ENCODE measurements at places on chromosomes 12 and 14.

GRCh38 chr12:5395443-5396271 is 36.3 kb upstream of the NTF3 start:
- no peak for DNase-seq

DNA sequence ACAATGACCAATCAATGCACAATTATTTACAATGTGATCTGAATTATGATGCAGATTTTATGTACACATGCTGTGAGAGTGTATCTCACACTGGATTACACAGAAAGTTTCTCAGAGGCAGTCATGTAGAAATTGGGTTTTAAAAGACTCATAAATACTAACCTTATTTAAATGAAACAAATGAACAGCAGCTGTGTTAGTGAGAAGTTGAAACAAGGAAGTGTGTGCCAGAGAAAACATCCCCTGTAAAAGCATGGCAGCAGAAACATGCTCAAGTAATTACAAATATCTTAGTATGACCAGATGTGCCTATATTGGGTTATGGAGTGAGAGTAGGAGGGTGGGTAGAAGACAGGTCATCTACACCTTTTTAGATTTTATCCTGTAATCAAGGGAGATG is 723.7 kb downstream of the C12orf50 start:
- DNase-seq = no peak

DNA sequence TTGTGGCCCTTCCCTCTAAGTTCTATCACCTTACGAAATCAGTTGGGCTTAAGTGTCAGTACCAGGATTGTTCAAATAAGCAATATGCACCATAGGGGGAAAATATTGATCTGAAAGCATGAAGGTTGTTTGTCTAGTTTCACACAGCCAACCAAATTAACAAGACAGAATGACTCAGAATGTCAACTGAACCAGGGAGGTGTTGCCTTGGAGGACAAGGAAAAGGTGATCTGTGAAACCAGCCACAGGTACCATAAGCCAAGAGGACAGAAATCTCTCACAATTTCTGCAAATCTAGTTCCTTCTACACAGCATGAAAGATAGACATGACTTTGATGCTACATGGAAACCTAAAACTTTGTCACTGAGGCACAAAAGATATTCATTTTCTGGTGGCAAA is 297.9 kb downstream of the BCL11B start:
- DNase-seq = no peak

- DNase-seq = no peak
Measured at GRCh38 chr14:63371033-63371432, 52.3 kb upstream of the GPHB5 start.

DNA sequence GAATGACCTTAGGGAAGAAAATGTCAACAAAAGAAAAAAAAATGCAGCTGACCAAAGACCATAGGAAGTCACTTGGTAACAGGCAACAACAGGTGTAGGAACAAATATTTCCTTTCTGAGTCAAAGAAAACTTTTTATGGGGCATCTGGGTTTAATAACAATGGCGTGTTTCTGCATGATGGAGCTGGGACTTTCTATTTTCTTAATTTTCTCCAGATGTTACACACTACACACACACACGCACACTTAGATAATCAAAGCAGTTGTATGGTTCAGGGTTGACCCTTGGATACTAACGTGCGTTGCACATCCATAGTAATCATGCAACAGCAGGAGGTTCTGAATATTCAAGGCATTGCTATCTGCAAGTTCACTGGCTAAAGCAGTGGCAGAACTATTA is 47.9 kb upstream of the NTF3 start:
- no peak for DNase-seq

DNA sequence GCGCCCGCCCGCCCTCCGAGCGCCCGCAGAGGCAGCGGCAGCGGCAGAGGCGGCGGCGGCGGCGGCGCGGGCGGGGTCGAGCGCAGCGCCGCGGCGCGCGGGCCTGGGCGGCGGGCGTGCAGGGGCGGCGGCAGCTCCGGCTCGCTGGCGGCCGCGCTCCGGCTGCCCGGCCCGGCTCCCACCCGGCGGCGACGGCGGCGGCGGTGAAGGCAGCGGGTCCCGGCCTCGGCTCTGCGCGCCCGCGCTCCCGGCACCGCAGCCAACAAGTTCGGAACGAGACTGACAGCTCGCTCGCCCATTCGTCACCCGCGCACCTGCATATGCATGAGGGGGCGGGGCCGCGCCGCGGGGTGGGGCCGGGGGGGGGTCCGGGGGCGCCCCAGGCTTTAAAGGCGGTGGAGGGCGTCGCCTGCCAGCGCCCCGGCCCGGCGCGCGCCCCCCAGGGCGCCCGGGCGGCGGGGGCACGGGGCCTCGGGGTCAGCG is at the start of gene JAG2:
TSS of gene JAG2 (minus strand) at position 281 of the 483 bp plus-strand sequence. CDS start 356 bp downstream, outside the sequence.
- no peak for DNase-seq

DNA sequence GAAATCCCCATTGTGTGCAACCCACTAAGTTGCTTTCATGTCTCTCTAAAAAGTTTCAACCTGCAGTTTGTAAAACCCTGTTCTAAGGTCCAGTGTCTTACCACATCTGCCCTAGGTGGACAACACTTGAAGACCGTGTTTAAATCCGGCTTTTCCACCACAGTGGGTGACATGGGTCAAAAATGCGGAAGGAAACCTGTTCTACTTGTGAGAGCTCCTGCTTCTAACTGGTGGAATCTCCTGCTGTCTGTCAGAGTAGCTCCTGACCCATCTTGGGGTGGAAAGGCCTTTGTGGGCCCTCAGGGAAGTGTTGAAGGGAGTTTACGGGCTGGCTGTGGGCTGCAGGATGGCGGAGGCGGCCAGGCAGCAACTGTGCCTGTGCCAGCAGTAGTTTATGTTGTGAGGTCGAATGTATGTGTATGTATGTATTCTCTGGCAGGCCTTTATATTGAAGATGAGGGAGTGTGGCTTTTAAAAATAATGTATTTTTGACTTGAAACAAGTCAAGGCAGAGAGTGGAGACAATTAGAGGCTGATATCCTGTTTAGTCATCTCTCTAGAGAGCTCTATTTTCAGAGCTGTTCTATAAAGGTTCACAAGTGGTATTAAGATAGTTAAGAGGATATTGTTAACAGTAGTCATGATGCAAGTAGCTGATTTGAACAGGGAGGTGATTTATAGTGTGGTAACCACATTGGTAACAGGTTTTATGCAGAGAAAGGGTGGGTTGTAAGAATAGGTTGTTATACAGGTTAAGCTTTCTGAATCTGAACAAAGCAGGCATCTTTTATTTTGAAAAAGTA is 67.0 kb downstream of the PRKCH start:
- DNase-seq = no peak

DNA sequence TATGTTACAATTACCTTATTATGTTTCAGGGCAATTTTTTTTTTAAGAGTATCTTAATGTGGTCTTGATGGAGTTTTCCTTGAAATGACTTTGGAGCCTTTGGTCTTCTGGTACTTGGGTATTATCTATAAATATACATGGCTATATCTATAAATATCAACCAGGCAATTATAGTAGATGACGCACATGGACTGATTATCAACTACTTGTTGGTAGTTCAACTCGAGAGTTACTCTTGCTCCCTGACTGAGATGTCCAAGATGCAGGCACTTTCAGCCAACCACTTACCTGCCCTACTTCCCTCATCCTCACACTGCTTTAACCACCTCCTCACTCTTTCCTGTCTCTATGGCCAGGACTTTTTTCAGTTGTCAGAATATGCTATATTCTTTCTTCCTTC is 85.4 kb downstream of the NTN4 start:
- no peak for DNase-seq

- DNase-seq = no peak
Measured at GRCh38 chr14:50559990-50560930, at the start of gene ATL1. TSS of gene ATL1 (plus strand) at chr14:50560145. CDS start at chr14:50560266, 121 bp downstream.

GRCh38 chr12:30308010-30308717 is 387.5 kb downstream of the IPO8 start:
- DNase-seq = no peak

DNA sequence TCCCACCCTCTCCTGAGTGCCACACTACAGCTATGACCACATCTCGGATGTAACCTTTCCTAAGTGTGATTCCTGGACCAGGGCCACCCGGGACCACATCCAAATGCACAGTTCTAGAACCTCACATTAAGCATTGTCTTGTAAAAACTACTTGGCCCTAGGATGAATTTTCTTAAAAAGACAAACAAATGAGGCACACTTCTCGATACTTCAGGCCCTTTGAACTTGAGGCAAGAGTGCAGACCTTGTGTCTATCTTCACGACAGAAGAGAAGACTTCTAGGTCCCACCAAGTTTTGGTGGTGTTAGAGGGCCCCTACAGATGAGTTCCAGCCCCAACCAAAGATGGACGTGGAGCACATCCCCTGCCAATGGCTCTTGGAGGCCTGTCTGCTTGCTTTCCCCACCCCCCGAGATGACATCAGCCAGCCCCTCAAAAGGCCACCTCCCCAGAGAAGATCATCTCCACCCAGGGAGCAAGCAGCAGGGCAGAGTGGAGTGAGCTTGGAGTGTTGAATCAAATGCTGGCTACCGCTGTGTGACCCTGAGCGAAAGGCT is 9.3 kb downstream of the ISCU start:
- no peak for DNase-seq

DNA sequence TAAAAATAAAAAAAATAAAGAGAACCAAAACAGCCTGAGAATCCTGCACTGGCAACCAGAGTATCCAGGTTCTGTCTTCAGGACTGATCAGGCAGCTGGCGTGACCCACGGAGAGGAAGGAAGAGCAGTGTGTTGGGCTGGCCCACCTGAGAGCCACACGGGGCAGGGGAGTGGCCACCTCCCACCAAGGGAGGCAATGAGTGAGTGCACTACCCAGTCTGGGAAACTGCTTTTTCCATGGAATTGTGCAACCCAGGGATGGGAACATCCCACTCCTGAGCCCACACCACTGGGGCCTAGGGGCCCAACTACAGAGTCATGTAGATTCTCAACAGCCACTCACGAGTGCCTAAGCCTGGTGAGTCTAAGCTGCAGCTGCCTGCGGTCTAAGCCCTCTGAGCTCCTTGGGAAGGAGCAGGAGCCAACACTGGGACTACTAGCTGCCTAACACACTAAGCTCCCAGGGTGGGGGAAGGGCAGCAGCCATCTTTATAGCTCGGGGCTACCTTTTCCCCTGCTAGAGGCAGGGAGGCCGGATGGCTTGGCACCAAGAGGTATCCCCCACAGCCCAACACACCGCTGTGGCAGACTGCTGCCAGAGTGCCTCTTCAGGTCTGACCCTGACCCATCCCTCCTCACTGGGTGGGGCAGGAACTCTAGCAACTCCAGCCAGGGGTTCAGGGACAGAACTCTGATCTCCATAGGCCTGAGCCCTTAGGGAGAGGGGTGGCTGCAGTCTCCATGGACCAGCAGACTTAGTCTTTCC is 610.9 kb downstream of the RERGL start:
- DNase-seq = no peak

DNA sequence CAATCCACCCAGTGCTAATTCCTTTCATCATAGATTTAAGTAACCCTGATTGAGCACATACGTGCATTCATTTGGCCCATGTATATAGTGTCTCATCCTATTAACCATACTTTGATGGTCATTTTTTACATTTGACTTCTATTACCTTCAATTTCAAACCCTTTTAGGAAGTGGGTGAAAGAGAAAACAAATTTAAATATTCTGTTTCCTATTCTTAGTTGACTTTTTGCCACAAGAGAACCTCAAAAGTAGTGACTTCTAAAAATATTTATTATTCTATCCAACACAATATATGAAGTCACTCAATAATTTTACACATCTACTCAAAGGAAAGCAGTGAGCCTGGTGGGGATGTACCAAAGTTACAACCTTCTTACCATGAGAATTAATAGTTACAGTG is 164.9 kb downstream of the CEP128 start:
- no peak for DNase-seq

DNA sequence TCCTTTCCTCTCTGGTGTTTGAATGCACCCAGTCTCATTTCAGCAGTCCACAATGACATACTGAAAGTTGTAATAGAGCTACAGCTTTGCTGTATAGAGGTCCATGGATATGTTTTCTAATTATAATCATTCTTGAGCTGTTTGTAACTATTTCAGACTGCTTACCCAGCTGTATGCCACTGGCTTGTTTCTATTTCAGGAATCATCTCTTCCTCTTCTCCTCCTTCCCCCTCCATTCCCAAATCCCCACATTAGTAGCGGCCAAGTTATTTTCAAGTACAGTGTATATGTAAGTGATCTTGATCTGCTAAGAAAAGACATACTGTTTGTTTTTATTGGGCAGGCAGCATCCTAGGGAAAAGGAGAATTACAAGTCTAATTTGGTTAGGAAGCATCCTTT is 775.0 kb downstream of the DIO2 start:
- no peak for DNase-seq

- no peak for DNase-seq
Measured at GRCh38 chr12:68612697-68613096, 2.0 kb downstream of the RAP1B start.

GRCh38 chr12:31874961-31875608 is 84.1 kb upstream of the RESF1 start:
- DNase-seq = peak; percentile 56

- DNase-seq = no peak
Measured at GRCh38 chr12:124130691-124131591, 157.9 kb downstream of the ZNF664 start.

- DNase-seq = no peak
Measured at GRCh38 chr12:65171073-65171472, 1.7 kb downstream of the LEMD3 start.

DNA sequence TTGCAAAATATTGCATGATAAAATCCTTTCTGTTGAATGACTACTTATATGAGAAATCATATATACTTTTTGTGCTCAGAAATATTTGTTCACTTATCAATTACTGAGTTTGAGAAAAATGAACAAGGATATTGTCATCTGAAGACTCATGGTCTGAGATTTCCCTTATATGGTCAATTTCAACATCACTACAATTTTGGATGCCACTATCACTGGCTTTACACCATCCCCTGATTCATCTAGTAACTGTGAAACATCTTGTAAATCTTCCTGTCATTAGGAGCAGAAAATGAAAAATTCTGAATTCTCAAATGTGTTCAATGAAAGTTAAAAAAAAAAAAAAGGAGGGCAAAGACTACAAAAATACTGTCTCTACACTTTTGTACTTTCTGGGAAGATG is 21.8 kb upstream of the GXYLT1 start:
- DNase-seq = no peak

DNA sequence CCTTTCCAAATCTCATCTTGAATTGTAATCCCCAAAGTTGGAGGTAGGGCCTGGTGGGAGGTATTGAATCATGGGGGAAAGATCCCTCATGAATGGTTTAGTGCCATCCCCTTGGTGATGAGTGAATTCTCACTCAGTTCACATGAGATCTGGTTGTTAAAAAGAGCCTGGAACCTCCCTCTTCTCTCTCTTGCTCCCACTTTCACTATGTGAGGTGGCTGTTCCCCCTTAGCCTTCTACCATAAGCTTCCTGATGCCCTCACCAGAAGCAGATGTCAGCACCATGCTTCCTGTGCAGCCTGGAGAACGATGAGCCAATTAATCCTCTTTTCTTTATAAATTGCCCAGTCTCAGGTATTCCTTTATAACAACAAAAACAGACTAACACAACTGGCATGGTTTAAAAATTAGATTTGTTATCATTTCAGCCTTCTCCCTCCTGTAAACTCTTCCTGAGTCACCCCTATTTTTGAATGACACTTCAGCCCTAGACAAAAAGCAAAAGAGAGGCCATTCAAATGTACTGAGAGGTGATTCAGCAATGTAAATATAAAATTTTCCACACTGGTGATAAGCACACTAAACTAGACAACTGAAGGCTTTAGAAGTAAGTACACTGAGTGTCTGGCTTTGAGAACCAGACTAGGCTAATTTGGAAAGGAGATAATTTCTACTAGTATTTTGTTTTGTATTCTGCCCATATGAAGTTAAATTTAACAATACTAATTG is 212.1 kb upstream of the ABCD2 start:
- DNase-seq = no peak

GRCh38 chr12:76186131-76186906 is 101.8 kb upstream of the NAP1L1 start:
- no peak for DNase-seq

All from stimulated activated CD8-positive, alpha-beta memory T cell treated with anti-CD3 and anti-CD28 coated beads, Interleukin-4, amount 100 ng/mL, for 4 hours (primary cell).